Astrocyte (in vitro differentiated cells and primary cell): ENCODE measurements at places on chromosomes 6 and 20. TPM values are rescaled to one million over a fixed set of nuclear protein-coding genes. Genes with fewer than 3 reads are reported as not detected.
A peak's percentile ranks its signal among the peaks of the same experiment; 100 is the strongest.

DNA sequence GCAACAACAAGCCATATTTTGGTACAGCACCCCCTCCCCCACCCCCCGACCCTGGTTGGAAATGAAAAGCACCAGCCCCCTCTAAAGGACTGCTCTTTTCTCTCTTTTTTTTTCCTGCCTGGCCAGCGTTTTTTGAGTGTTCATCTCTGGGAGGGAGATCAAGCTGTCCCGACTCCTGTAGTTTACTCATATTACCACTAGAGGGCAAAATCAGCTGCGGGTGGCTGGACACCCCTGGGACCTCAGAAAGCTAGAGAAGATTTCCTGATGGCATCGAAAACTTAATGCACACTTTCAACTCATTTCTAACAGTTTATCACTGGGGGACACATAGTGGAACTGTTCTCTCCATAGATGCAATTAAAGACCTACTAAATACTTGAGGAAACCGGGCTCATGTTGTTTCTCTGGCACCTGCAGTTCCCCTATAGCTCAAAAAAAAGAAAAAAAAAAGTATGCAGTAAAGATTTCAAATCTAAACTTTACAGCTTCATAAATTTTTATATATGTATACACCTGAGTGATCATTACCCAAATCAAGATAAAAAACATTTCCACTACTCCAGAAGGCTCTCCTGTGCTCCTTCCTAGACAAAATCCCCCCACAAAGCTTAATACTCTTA, 24.4 kb downstream of the CNBD2 start:
- no peak overlapping the region for H3K4me3 ChIP-seq
- DNase-seq = peak; percentile 16
- no peaks in the 10 kb centered on the region for H3K36me3 ChIP-seq
- no peak overlapping the region for H3K27ac ChIP-seq
- H3K4me1 ChIP-seq = no peaks in the 10 kb centered on the region

DNA sequence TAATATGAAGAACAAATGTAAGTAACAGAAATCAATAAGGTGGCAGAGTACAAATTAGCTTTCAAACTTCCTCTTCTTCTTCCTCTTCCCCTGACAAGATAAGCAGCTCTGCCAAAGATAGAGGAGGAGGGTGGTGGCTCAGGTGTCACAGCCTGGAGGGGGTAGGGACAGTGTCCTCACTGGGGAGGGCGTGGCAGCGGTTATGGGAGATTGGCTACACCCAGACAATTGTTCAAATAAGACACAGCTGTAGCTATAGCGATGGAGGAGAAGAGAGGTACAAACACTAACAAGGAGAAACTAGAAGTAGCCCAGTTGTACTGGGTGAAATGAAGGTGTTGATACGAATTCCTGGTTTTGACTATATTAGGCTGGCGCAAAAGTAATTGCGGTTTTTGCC, 198.5 kb downstream of the TBXT start:
- H3K36me3 ChIP-seq = no peaks in the 10 kb centered on the region
- no peak for DNase-seq
- H3K27me3 ChIP-seq = peaks cover 2% of the 10 kb centered on the region
- no peaks in the 10 kb centered on the region for H3K4me1 ChIP-seq

- no peak overlapping the region for H3K27ac ChIP-seq
- no peak overlapping the region for H3K4me3 ChIP-seq
- H3K36me3 ChIP-seq = no peaks in the 10 kb centered on the region
- H3K4me1 ChIP-seq = peaks cover 7% of the 10 kb centered on the region
- no peak for DNase-seq
These were observed 17.0 kb downstream of the PHF20 start for GRCh38 chr20:35788796-35789195.

DNA sequence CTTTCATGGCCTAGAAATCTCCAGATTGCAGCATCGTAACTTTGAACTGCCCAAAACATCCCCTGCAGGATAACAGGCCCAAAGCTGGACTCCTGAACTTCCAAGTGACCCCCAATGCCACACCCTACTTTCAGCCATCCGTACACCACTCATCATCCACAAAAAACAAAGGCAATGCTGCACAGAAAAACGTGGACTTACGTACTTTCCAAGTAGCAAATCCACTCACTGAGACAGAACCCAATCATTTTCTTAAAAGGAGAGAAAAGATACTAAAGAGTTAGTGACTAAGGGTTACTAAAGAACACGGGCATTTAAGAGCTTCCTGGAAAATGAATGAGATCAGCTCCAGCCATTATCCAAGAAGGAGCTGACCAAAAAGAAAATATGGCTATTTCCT, 211.0 kb downstream of the WDR27 start:
- no peak overlapping the region for H3K27ac ChIP-seq
- peak; percentile 71 for DNase-seq
- H3K4me1 ChIP-seq = no peaks in the 10 kb centered on the region
- H3K4me3 ChIP-seq = no peak overlapping the region

GRCh38 chr6:71737953-71738352, 148.4 kb upstream of the RIMS1 start:
- H3K4me3 ChIP-seq = no peak overlapping the region
- no peaks in the 10 kb centered on the region for H3K27me3 ChIP-seq
- H3K4me1 ChIP-seq = no peaks in the 10 kb centered on the region
- no peaks in the 10 kb centered on the region for H3K36me3 ChIP-seq
- no peak overlapping the region for H3K27ac ChIP-seq
- no peak for DNase-seq

DNA sequence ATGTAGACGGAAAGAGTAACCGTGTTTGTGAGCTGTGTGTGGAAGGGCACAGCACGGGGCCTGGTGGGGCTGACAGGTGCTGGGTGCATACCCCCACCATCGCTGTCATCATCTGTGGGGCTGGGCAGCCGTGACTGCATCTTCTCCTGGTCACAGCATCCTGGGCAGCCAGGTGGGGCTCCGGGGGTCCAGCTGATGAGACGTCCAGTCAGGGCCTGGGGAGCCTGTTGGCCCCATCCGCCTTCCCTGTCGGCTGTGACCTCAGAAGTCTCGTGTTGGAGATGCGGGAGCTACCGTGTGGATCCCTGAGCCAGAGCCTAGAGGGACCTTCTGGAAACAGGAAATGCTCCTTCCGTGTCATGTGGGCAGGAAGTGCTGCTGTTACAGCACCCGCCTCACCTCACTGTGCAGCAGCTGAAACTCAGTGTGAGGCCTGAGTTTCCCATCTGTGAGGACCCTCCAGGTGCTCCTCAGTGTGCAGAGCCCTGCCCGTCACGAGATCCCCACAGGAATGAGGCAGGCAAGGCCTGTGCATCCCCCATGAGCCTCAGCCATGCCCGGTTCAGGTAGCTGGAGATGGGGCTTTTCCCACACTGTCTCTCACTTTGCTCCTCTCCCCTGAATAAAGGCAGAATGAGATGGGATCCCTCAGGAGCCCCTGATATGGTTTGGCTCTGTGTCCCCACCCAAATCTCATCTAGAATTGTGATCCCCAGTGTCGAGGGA, 108.7 kb downstream of the ERMARD start:
- no peaks in the 10 kb centered on the region for H3K4me1 ChIP-seq
- H3K4me3 ChIP-seq = no peak overlapping the region
- no peak overlapping the region for H3K27ac ChIP-seq
- no peaks in the 10 kb centered on the region for H3K36me3 ChIP-seq

DNA sequence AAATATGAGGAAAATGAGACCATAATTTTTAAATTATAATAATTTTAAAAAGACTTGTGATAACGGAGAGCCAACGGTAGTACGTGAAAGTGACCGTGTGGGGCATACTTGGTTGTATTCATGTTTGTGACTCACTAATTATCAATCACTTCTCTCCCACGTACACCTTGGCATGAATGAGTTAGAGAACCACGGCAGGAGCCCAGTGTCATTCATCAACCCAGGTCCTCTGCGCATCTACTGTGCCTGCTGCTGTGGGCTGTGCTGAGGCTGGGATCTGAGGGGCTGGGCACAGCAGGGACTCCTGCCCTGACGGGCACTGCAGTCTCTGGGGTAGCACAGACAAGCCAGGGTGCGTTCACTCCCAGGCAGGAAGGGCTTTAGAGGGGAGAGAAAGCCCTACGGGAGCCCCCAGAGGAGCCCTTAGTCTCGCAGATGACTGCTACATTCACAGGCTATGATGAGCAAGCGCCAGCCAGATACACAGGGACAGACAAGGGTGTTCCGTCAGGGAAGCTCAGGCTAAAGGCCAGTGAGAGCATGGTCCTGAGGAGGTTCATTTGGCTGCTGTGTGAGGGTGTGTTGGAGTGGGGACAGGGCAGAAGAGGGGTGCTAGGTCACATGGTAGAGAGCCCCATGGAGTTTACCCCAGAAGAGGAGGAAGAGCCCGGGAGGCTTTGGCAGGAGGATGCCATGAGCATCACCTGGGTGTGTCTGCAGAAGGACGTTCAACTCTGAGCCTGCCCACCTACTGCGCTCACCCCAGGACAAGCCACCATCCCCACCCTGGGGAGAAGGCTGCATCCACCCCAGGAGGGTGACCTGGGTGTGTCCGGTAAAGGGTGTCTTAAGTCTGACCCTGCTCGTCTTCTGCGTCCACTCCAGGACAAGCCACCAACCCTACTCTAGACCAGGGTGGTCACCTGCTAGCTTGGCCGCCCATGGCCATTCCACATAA, 8.2 kb upstream of the RPS6KA2 start:
- H3K27ac ChIP-seq = no peak overlapping the region
- H3K27me3 ChIP-seq = no peaks in the 10 kb centered on the region
- no peaks in the 10 kb centered on the region for H3K36me3 ChIP-seq

DNA sequence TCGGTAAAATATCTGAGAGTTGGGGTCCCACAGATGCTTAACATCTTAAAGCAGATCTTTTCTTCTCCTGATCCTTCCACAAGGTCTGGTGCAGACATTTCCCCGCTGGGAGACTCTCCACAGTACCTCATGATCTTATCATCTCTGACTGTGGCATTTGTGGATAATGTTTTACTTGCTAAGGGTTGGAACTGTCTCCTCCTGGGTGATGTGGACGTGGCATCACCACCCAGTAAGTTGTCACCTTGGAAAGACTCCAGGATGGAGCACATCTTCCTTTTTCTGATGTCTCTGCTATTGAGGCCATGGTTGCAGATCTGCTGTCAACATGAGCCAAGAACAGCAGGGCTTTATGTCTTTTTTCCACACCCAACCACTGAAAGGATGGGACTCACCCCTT, 42.0 kb upstream of the FANCE start:
- no peak overlapping the region for H3K27ac ChIP-seq
- no peak for DNase-seq
- peaks cover 20% of the 10 kb centered on the region for H3K36me3 ChIP-seq
- H3K4me3 ChIP-seq = no peak overlapping the region

- H3K27me3 ChIP-seq = no peaks in the 10 kb centered on the region
- no peak overlapping the region for H3K4me3 ChIP-seq
- DNase-seq = no peak
- no peaks in the 10 kb centered on the region for H3K4me1 ChIP-seq
These were observed 160.3 kb downstream of the EDN1 start for GRCh38 chr6:12450467-12450866.

DNA sequence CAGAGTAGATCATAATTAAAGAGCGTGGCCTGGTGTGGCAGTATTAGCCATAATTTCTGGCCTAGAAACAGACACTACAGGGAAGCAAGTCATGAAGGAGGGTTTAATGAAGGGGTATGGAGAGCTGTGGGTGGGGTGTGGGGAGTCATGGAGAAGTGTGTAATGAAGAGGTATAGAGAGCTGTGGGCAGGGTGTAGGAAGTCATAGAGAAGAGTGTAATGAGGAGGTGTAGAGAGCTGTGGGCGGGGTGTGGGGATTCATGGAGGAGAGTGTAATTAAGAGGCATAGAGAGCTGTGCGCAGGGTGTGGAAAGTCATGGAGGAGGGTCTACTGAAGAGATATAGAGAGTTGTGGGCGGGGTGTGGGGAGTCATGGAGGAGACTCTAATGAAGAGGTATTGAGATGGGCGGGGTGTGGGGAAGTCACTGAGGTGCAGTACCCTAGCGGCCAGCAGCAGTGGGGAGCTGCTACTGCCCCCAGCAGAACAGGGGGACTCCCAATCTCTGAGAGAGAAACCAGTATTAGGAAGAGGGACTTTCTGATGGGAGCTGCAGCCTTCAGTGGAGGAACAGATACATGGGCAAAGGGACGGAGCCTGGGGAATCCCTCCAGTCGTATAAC, 145.4 kb upstream of the FOXA2 start:
- no peaks in the 10 kb centered on the region for H3K36me3 ChIP-seq
- H3K27me3 ChIP-seq = no peaks in the 10 kb centered on the region
- H3K4me1 ChIP-seq = no peaks in the 10 kb centered on the region

DNA sequence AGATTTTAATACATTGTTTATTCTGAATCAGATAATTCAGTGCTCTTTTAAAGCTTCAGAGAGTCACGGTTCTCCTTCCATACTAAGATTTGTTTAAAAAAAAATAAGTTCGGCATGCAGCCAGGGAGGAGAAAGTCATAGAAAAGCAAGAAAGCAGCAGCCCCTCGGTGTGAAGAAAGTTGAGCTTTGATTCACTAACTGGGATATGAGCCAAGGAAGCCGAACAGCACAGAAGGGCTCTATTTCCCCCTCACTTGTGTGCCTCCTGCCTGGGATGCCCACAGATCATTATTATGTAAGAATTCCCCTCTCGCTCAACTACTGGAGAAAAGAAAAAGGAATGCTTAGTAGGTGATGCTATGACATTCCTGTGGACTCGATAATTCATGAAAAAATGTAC, 69.3 kb upstream of the SYNJ2 start:
- H3K27ac ChIP-seq = peak overlapping the region; percentile 67
- H3K36me3 ChIP-seq = peaks cover 22% of the 10 kb centered on the region
- peaks cover 19% of the 10 kb centered on the region for H3K4me1 ChIP-seq
- H3K4me3 ChIP-seq = no peak overlapping the region
- peak; percentile 95 for DNase-seq
- no peaks in the 10 kb centered on the region for H3K27me3 ChIP-seq

DNA sequence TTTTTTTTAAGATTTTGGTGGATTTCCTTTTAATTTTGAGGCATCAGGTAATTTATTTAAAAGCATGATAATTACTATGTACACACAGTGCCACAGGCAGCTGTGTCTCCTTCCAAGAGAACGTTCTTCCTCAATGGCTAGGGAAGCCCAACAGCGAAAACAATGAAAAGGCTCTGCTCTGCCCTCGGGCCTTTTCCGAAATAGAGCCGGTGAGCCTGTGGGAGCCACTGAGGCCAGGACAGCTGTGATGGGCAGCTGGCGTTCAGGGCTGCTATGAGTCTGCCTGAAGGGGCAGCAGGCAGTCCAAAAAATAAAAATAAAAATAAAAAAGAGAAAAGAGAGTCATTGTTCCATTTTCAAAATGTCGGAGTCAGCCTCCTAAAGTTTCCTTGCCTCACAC, 443.8 kb downstream of the KIF16B start:
- no peaks in the 10 kb centered on the region for H3K4me1 ChIP-seq
- DNase-seq = no peak
- H3K27me3 ChIP-seq = no peaks in the 10 kb centered on the region
- no peak overlapping the region for H3K4me3 ChIP-seq
- no peak overlapping the region for H3K27ac ChIP-seq
- no peaks in the 10 kb centered on the region for H3K36me3 ChIP-seq

DNA sequence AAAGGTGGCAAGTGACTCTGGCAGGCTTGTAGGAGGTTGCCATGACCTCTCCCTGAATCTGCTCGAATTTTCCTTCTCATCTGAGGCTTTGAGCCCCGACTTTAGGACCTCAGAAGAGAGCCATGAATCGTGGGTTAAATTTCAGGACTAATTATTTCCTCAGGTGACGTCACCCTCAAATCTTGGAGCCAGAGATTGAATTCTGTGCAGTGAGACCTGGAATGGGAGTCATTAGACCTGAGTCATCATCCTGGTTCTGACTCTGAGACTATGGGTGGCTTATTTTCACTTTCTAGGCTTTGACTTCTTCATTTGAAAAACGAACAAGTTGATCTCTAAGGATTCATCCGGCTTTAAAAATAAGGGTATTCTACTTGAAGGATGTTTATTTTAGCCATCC, 48.5 kb upstream of the PDYN start:
- no peaks in the 10 kb centered on the region for H3K27me3 ChIP-seq
- H3K27ac ChIP-seq = no peak overlapping the region
- peak; percentile 56 for DNase-seq
- no peaks in the 10 kb centered on the region for H3K4me1 ChIP-seq
- no peak overlapping the region for H3K4me3 ChIP-seq

The OR2H1 gene
- not detected in 2 replicates for total RNA-seq

The EYS gene
- 0.07 and 0.16 TPM in 2 replicates for total RNA-seq

The TGM6 gene
- total RNA-seq = not detected in 2 replicates

The DSP gene
- total RNA-seq = 468 and 555 TPM in 2 replicates
